ENCODE measurements at places on chromosomes 12 and 14.
A peak's percentile ranks its signal among the peaks of the same experiment; 100 is the strongest.

- no peak for DNase-seq
Measured at GRCh38 chr12:14514154-14514842, 53.4 kb downstream of the PLBD1 start.

DNA sequence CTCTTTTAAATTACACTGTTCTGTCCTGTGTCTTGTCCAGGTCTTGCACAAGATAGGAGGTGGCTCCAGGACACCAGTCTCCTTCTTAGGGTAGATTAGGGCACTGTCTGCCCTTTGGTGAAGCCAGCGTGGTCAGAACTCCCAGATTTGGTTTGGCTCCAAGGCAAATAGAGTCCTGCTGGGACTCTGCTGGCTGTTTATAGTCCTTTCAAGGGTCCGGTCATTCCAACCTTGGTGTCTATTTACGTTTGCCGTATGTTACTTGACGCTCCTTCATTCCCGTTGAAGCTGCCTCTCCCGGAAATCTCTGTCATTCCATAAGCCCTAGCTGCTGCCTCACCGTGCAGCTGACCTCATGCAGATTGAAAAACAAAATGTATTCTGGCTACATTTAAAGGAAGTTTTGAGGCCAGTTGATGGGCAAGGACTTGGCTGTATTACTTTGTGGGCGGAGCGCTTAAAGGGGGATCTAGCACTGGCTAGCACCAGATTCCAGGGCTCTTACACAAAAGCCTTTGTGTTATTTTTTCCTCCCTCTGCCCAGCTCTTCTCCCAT lies 180.6 kb downstream of the AKAP6 start:
- no peak for DNase-seq

- DNase-seq, result no peak
Measured at GRCh38 chr12:87603727-87604126, 425.5 kb downstream of the C12orf50 start.

DNA sequence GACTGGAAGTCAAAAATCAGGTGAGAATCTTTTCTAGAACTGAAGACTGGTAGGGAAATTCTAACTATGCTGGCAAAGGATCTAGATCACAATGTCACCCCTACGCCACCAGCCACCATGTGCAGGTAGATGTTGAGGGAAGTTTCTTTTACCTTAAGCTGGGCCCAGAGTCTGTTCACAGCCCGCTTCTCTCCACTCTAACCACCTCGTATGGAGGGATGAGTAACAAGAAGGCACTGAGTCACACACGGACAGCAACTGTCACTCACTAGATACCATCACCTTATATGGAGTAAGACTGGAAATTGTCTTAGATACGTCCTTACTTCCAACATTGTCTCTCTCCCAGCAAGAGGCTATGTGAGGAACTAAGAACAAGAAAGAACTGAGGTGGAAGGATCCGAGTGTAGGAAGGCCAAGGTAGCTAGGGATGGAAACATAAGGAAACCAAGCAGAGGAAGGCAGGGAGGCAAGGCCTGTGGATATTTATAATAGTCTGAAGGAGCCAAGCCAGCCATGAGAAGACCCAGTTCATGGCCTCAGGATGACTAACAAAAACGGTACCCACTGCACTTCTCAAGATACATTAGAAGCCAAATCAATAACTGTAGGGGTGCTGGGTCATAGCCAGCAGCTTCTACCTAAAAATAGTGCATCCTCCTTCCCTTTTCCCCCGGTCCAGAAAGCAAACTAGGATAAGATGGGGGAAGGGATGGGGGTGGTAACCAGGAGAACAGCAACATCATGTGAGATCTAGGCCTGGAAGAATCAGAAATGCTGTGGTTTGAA lies 15.5 kb downstream of the REM2 start:
- peak; percentile 37 for DNase-seq

GRCh38 chr12:84741692-84742091 lies 170.9 kb downstream of the SLC6A15 start:
- DNase-seq, result no peak

GRCh38 chr12:94481734-94482133 lies 22.1 kb upstream of the CEP83 start:
- no peak for DNase-seq

- DNase-seq, result no peak
Measured at GRCh38 chr12:117144599-117144998, 45.4 kb upstream of the TESC start.

GRCh38 chr12:2498964-2499500 lies 295.7 kb upstream of the FKBP4 start:
- no peak for DNase-seq

DNA sequence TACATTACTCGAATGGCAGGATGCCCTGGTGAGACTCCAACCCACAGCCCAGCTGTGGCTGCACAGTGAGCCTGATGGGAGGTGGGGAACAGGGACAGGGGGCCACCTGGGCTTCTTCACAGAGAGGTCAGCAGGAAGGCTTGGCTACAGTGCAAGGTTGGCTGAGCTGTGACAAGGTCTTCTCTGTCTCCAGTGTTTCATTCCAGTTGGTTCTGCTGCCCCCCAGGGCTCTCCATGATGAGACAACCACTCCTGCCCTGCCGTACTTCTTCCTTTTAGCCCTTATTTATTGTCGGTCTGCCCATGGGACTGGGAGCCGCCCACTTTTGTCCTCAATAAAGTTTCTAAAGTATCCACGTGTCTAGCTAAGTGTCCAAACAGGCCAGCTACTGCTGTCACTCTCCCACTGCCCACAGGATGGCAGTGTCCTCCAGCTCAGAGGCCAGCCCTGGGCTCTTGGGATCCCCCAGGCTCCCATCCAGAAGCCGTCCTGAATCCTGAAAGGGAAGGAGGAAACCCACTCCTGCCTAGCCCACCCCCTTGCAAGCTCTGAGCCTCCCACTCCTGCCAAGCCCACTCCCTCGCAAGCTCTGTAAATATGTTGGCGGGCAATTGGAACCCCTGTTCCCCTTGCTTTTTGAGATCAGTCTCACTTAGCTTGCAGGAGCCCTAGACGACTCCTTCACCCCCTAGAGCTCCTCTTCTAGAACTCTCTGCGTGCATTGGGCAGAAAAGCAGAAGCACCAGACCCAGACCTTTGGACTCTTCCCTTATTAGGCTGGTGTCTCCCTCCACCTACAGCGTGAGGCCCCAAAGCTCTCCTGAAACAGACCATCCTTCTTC lies 5.4 kb downstream of the C1QL4 start:
- DNase-seq, result peak; percentile 32

DNA sequence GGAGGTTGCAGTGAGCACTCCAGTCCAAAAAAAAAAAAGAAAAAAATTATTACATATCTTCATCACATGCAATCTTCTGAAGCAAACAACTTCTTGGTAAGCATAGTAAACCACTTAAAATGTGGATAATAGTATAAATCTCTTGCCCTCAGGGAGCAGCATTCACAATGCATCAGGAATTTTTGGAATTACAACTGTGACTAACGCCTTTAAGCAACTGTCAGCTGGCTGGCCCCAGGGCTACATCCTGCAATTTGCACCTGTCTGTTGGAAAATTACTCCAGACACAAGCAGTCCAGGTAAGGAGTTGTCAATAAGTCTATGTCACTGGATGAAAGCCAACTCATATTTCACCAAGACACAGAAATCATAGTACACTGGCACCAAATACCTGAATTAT lies 5.5 kb upstream of the SLC7A7 start:
- DNase-seq, result no peak

- DNase-seq, result no peak
Measured at GRCh38 chr12:122965321-122965751, 927 bp downstream of the ABCB9 start.

DNA sequence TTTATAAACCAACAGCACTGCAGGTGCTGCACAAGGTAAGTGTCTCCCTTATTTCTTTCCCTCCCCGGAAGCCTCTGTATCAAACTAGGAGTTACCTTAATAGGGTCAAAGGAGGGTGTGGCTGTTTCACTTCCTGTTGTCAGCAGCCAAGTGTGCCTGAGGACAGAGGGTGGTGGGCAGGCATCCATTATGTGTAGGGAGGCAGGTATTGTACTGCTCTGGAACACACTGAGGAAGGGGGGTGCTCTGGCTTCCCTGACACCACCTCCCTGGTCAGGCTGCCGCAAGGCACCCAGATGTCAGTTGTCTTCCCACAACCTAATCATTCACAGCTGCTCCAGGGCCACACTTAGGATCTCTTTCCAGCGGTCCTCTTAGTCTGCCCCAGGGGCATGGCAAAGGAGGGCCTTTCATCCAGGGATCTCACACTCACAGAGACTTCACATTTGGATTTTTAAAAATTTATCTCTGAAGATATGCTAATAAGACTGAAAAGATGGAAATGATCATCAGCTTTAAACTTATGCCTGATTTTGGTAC lies 132.0 kb upstream of the ARHGAP5 start:
- DNase-seq, result peak; percentile 48

DNA sequence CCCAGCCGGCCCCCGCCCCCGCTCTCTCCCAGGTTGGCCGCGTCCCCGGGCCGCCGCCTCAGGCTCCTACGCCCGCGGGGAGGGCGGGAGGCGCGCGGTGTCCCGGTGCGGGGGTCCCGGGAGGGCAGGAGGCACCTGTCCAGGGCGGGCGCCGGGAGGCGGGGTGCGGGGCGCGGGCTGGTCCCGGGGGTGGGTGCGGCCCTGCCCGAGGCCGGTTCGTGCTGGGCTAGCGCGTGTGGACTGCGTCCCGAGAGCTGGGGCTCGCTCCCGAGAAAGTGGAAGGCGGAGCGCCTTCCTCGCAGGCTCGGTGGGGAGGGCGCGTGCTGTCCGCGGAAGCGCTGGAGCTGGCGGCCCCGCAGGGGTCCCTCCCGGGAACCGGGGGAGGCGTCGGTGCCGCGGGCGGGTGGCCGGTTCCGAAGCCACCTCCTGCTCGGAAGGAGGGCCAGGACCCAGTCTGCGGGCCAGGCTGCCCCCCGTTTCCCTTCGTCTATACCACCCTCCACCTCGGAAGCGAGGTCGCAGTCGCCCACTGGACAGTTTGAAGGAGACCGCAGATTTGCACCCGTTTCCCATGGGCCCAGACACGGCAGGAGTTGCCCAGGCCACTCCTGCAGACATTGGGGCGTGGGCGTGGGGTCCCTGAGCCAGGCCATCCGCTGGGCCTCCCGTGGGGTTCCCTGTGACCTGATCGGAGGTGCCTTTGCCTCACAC lies 636 bp downstream of the ZFYVE21 start:
- peak; percentile 30 for DNase-seq

DNA sequence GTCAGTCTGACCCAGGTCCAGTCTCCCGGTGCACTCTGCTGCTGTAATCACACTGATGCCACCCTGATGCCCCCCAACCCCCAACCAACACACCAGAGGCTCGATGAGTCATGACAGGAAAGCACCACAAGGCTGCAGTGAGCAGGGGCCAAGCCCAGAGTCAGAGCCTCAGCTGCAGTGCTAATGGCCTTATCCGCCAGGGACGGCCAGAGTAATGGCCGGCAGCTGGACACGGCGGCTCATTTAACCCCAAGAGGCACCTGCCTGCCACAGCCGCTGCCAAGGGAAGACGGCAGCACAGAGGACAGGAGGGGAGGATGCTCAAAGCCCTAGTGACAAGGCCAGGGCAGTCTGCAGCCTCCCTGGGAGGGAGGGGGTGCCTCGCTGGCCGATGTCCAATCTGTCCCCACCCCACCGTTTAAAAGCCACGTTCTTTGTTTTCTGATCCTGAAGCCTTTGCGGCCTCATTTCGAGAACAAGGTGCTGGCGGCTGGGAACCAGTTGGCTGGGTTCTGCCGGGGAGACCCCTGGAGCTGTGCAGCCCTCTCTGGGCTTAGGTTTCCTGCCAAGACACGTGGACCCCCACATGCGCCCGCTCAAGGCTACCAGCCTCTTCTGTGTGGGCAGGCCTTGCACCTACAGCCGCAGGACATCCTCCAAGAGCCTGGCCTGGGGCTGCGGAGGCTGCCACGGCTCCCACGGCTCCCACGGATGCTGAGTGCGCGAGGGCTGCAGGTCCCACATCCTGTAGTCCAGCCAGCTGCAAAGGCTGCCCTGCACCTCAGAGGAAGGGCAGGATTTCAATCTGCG lies 13.1 kb downstream of the CCDC85C start:
- no peak for DNase-seq

DNA sequence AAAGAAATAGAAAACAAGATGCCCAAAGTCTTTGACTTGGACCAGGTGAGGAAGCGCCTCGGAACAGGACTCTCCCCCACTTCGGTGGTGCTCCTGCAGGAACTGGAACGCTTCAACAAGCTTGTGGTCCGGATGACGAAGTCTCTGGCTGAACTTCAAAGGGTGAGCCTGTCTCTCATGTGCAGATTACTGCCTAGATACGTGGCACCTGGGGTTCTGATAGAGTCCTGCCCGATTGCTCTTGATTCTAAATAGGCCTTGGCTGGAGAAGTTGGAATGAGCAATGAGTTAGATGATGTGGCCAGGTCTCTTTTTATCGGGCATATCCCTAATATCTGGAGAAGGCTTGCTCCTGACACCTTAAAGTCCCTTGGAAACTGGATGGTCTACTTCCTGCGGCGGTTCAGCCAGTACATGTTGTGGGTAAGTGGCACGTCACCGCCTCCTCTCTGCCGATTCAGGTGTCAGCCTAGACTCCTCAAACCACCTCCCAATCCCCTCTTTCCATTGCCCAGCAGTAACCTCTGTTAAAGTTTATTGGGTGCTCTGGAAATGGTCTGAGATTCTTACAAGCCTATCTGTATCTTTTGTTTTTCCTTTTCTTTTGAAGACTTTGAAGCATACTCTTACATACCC lies 40.8 kb downstream of the CCDC92 start:
- DNase-seq, result peak; percentile 58

GRCh38 chr12:8549381-8549780 lies 8.7 kb upstream of the CLEC4E start:
- no peak for DNase-seq

DNA sequence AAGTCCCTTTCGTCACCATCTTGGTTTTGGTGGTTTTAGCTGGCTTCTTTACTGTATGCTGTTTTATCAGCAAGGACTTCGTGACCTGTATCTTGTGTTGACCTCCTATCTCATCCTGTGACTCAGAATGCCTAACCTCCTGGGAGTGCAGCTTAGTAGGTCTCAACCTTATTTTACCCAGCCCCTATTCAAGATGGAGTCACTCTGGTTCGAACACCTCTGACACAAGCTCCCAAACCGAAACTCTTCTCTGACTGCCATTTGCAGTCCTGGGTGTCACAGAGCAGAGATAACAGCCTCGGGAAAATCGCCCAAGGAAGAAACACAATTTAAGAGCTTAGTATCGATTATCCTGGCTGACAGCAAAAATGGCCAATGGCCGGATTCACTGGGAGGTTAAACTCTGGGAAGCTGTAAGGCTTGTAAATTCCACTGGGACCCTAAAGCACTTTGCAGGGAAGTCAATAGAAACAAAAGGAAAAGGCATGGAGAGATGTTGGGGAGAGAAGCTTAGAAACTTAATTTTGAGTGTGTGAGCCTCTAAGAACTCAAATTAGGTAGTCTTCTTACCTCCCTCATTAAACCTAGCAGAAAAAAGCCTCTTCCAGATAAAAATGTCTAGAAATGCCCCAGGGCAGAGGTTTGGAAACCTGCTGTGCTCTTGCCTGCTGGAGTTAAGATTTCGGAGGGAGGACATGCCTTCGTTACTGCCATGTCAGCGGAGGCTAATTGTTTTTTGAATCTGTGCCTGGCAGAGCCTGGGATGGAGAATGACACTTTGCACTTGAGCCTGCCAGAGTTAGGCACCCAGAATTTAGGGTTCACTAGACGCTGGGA lies 56.5 kb upstream of the RPH3A start:
- no peak for DNase-seq

GRCh38 chr12:82097877-82098276 lies 260.3 kb downstream of the CCDC59 start:
- no peak for DNase-seq

GRCh38 chr12:121057794-121058193 lies 18.7 kb upstream of the OASL start:
- DNase-seq, result no peak

- peak; percentile 47 for DNase-seq
Measured at GRCh38 chr12:83826112-83826511, 1086.5 kb downstream of the SLC6A15 start.

All from activated CD4-positive, alpha-beta memory T cell treated with anti-CD3 and anti-CD28 coated beads for 36 hours (primary cell).